ENCODE measurements at places on chromosomes 11 and 22.

- DNase-seq = no peak
These were observed 38.7 kb downstream of the BARX2 start for GRCh38 chr11:129414144-129414872.

GRCh38 chr11:133818302-133818701, 27.0 kb downstream of the SPATA19 start:
- DNase-seq = no peak

DNA sequence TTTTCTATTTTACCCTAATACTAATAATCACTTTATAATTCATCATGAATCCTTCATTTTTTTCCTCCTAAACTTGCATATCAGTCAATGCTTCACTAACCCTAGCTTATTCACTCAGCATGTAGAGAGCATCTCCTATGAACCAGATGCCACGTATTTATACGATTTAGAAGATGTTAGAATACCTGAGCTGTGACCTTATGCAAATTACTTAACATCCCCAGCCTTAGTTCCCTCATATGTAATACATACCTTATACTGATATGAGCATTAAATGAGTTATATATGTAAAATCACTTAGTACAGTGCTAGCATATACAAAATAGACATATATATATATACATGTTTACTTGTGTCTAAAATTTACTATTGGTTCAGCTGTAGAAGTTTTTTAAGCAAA, 9.0 kb downstream of the FAM76B start:
- DNase-seq = no peak

DNA sequence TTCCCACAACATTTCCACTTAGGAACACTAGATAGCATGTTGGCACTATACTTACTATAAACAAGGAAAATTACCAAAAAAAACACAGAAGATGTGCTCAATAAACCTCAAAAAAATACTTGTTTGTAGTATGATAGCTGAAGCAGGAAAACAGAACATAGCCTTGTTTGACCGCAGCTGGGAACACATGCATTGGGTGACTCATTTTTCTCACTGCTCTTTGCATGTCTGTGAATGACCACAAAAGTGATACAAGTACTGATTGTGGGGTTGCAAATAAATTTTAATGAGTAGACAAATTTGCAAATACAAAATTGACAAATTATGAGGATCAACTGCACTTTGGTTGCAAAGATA, 22.8 kb upstream of the GUCY1A2 start:
- peak; percentile 59 for DNase-seq

DNA sequence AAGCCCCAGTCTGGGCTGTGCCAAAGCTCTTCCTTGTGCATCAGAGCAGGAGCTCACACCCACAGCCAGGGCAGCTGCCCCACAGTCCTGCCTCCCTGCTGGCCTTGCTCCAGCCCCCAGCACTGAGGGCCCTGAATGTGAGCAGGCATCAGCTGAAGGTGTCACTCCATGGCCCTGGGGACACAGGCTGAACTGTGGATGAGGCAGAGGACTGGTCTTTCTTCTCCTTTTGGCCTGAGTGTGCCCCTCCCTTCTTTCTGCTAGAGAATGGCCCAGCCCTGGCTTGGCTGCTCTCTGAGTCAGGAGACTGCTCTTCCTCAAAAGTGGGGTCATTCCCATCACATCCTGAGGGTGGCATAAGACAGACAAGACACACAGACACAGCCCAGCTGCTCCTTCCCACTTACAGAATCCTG, 16.2 kb downstream of the OTOG start:
- no peak for DNase-seq

GRCh38 chr11:1820463-1821325, 14.1 kb upstream of the SYT8 start:
- DNase-seq = no peak

All from Ammon's horn (tissue), 1 donor.